ENCODE measurements at places on chromosomes 16 and 17.

DNA sequence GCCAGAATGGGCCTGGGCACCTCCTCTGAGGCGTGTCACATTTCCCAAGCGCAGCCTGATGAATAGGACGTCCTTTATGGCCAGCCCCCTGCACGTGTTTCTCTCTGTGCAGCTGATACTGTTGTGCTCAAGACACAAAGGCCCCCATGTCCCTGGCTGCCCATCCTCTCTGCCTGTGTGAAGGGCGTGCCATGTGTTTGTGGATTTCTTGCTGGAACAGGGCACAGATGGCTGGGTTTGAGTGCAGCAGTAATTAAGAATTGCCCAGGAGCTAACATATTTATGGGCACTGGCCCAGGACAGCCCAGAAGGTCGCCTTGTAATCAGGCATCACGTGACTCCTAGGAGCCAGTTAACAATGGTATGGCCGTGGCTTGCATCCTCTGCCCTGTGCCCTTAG, 181.1 kb downstream of the CCDC182 start:
- DNase-seq, result peak; percentile 37

GRCh38 chr17:41048441-41048840, 1.3 kb upstream of the KRTAP2-1 start:
- no peak for DNase-seq

- no peak for DNase-seq
Measured at GRCh38 chr17:7309628-7310027, 2.2 kb downstream of the EIF5A start.

GRCh38 chr17:73798111-73798748, 154.0 kb upstream of the SDK2 start:
- DNase-seq, result peak; percentile 40

DNA sequence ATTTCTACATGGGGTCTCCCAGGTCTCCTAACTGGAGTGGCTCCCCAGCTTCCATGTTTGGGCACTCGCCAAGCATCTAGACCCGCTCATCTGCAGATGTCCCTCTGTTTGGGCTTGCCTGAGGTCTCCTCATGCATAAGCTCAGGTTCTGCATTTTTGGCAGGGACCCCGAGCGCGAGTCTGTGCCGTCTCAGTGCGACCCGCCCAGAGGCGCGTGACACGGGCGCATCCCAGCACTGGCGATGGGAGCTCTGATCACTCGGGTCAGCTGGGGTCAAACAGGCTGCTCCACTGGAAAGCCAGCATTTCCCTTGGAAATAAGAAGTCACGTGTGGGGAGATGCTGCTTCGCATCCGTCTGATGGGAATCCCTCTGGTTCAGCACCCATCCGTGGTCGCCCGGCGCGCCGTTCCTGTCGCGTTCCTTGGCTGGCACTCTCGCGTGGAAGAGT, 56.9 kb upstream of the FASN start:
- no peak for DNase-seq

DNA sequence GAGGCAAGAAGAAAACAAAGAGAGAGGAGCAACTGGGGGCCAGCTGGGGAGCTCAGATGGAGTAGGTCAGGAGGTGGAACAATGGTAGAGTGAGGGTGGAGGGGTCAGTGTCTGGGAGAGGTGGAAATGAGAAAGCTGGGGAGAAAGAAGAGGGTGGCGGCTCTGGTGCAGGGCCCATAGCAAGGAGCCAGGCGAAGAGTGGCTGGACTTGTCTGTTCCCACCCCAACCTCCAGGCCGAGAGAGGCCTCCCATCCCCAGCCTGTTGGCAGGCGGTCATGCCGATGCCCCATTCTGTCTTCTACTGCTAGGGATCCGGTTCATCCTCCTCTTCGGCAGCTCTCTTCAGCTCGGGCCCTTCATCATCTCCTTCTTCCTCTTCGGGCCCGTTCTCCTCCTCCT, 31.3 kb downstream of the AP1G1 start:
- DNase-seq, result no peak
